GM12878 (cell line): ENCODE measurements at places on chromosomes 5 and 9. TPM values are rescaled to one million over a fixed set of nuclear protein-coding genes. Genes with fewer than 3 reads are reported as not detected.
A peak's percentile ranks its signal among the peaks of the same experiment; 100 is the strongest.

AGXT2 gene
- total RNA-seq = not detected in 2 replicates

FBXW2 gene
- 55.0 and 56.9 TPM in 2 replicates for total RNA-seq

GRCh38 chr9:268616-269015 lies 54.0 kb downstream of the DOCK8 start:
- DNase-seq = no peak

C9 gene
- 0.13 and 0.54 TPM in 2 replicates for total RNA-seq

DNA sequence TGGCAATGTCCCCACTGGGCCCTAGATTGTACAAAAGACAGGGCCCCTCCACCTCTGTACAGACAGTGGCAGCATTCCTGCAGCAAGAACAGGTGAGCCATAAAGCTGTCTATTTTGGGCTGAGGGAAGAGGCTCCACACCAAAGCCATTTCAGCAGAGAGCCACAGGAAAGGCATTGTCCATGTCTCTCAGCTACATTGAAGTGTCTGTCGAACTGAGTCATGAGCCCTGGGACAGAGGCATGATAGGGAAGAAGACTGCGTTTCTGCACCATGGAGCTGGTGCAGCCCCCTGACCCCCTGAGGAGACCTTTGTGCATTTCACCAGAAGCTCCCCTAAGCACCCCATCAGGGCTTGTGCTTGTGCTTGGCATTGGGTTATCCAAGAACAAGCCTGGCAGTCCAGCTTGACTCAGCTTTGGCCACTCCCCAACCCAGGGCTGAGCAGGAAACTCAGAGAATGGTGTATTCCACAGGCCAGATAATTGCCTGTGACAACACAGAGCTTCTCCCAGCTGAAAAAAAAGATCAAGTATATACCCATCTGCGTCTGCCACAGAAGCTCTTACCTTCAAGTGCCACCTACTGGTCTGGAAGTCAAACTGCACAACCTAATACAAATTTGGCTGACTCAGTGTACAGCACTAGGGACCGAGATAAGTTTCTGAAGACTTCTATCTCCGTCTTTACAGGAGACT lies 5.9 kb upstream of the FRMD3 start:
- peak; percentile 8 for DNase-seq

GRCh38 chr5:162372256-162372655 lies 304.7 kb downstream of the GABRG2 start:
- DNase-seq = no peak

DNA sequence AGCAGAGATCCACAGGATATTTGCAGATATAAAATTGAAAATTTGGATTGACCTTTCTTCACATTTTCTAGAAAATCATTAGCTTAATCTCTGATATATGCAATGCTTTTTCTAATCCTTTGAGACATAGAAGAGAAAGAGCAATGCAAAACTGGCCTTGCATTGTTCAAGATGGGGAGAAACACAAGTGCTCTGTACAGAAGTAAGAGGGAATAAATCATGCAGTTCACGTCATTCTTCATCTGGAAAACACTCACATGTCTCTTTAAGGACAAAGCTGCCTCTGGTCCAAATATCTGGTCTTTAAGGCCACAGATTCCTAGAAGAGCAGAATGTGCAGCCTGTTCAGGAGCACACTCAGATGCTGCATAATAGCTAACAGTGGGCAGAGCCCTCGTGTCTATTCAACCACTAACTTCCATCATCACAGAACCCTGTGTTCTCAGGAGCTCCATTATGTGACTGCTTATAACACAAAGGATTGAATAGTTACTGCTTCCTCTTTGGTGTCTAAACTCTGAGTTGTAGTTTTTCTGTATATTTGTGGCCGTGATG lies 277.5 kb downstream of the PLK2 start:
- DNase-seq = no peak

CDX1 gene
- not detected in 2 replicates for total RNA-seq

DNA sequence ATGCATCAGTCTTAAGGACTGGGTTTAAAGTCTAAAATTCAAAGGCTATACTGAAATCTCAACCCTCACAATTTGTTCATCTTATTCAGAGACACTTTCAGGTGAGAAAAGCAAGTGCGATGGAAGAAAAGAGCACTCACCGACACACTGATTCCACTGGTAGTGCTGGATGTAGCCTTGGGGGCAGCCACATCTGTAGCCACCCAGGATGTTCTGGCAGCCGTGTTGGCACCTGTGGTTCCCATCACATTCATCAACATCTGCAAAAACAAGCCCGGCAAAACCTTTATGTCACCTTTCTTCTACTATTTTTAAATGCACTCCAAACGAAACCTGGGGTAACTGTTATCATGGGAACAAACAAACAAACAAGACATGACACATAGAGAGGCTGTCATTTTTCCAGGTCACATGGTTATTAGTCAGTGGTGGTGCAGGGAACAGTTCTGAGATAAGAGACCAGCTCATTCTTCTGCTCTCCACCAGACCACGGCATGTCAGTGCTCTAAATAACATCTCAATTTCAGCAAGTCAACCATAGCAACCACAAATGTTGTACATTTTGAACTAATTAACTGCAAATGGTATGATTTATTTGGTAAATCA lies 188.4 kb downstream of the SLC12A2 start:
- no peak for DNase-seq

DNA sequence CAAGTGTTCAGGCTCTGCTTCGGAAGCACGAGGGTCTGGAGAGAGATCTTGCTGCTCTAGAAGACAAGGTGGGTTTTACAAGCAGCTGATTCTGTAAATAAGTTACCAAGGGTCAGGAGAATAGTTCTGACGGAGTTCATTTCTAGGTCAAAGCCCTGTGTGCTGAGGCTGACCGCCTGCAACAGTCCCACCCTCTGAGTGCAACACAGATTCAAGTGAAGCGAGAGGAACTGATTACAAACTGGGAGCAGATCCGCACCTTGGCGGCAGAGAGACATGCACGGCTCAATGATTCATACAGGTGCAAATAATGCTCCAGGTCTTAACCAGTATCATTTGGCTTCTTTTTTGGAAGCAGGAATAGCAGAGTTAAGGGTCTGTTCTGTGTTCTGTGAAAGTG lies 24.8 kb downstream of the SPTAN1 start:
- no peak for DNase-seq

GRCh38 chr9:122091682-122092592 lies 1.2 kb downstream of the TTLL11 start:
- no peak for DNase-seq

DNA sequence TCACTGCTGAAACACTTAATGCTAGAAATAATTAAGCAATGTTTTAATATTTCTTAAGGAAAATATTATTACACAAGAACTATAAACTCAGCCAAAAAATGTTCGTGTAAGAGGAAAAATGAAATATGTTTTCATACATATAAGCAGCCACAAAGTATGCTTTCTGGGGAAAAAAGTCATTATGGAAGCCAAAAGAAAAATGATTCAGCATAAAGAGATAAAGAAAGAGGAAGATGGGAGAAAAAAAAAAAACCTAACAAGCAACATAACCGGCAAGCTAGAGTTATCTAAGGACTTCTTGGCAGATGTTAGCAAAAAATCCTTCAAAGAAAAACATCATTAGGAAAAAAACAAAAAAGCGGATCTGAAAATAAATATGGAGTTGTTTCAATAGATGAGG lies 179.1 kb downstream of the MUSK start:
- DNase-seq = no peak

GRXCR2 gene
- not detected in 2 replicates for total RNA-seq

DNA sequence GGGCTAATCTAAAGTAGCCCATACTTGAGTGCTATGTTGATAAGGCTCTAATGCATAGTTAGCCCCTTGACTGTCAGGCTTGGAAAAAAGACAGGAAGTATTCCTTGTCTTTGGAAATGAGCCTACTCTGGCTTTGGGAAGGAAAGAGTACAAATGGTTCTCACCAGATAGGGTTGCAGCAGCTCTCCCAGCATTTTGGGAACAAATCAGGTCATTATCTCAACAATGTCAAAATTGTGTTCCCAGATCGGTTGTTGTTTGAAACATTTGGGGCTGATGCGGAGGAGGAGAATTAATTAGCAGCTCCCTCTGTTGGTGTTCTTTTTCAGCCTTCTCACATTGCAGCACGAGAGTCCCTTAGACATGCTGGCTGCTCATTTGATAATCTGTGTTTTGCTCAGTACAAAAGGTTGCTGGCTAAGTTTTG lies 294.7 kb upstream of the DMRT1 start:
- no peak for DNase-seq

DNA sequence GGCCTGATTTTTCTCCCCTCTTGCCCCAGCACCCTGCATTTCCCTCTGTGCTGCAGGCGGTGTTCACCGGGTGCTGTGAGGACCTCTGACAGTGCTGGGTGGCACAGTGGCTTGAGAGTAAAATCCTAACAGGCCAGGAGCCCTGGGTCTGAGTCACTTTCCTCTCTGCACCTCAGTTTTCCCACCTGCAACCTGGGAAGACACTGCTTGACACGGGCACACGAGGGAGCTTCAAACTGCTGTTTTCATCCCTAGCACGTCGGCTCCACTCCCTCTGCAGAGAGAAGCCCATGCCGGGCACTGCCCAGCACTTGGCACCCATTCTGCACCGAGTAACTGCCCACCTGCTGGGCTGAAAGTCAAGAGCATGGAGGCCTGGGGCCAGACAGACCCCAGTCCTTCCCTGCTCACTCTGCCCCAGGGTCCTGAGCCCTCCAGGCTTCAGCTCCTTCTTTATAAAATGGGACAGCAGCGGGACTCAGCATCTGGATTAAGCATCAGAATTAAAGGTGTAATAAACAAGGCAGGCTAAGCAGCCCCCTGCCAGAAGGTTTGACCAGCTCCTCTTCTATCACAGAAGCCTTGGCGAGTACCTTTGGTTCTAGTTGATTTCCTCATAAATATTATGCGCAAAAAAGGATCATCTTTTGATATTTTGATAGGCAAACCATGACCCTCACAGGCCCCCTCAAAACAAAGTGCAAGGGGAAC lies 5.2 kb downstream of the GFI1B start:
- no peak for DNase-seq
